Activated CD8-positive, alpha-beta memory T cell treated with anti-CD3 and anti-CD28 coated beads, Interleukin-2, amount 50 U/mL, for 48 hours (primary cell): ENCODE measurements at places on chromosomes 12 and 14.

DNA sequence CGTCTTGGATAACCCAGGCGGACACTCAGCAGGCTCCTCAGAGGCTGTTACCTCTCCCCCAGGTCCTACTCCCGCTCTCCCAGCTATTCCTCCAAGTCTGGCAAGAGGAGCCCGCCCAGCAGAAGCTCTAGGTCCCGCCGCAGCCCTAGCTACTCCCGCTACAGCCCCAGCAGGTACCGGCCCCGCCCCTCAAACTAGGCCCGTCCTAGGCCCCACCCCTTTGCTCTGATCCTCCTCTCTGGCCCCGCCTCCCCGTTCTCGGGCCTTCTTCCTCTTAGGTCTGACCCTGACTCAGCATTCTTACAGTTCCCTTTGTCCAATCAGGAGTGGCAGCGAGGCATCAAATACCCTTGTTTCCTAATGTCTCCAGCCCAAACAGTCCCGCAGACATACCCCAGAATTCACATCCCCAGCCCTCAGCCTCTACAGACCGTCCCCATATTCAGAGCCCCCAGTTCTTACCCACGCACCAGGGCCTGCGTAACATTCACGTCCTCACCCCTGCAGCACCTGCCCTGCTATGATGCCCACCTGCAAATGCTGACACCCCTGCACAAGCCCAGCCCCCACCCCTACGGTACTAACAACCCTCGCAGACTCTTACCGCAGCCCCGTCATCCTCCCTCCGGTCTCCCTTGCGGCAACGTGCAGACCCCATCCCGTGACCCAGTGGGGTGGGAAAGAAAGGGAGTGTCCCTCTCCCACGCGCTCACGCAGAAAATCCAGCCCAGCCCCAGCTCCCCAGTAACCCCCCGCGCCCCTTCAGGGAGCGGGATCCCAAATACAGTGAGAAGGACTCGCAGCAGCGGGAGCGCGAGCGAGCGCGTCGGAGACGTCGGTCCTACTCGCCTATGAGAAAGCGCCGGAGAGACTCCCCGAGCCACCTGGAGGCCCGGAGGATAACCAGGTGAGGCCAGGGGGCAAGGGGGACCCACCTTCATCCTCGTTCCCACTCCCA lies 25.0 kb upstream of the HSPB8 start:
- no peak for DNase-seq

GRCh38 chr14:102234331-102235264 lies 70.4 kb downstream of the MOK start:
- DNase-seq = no peak

DNA sequence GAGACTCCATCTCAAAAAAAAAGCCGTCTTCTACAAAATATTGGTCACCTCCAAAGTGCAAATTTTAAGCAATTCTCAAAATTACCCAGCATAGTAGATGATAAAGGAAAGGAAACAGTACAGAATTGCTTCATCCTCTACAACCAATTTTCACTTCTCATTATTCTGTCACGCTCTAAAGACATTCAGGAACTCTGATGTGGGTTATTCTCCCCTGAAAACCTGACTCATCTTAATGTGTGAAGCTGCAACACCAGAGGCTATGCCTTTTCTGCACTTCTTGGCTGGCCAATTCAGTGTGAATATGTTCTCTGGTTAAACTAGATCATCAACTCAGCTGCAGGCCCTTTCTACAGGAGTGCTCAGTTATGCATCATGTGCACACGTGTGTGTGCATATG lies 11.0 kb downstream of the PTGER2 start:
- no peak for DNase-seq

- no peak for DNase-seq
Observed at GRCh38 chr12:5785601-5786000, 159.5 kb downstream of the ANO2 start.

- DNase-seq = no peak
Observed at GRCh38 chr12:110548678-110549077, 34.4 kb downstream of the PPTC7 start.

DNA sequence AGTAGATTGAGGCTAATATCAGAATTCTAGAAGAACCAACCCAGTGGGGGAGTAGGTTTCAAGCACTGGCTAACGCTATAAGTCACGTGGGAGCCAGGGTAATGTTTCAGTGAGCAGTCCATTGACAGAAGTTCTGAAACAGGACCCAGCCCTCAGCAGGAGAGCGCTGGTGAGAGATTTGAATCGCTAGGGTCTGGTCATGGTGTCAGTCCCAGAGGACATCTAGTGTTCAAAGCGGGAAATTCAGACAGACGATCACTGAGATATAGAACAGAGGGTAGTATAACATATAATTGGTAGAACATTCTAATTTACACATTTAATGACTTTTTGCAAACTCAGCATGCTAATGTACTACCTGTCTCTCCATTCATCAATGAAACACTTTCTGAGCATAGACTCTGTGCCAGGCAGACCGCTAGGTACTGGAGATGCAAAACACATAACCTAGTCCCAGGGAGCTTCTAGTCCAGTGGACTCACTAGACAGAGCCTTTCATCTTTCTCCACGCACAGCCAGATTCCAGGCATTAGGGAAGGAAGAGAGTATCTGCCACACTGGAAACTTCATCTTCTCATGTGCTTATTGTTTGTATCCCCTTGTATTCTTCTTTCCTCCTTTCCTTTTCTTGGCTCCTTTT lies 35.4 kb upstream of the RNASE3 start:
- DNase-seq = no peak
